Naive B cell (primary cell): ENCODE measurements at places on chromosomes 4 and X. TPM values are rescaled to one million over a fixed set of nuclear protein-coding genes. Genes with fewer than 3 reads are reported as not detected.

- H3K27ac ChIP-seq, result no peak overlapping the region
- H3K4me3 ChIP-seq, result no peak overlapping the region
- DNase-seq, result no peak
- no peaks in the 10 kb centered on the region for H3K27me3 ChIP-seq
- no peaks in the 10 kb centered on the region for H3K36me3 ChIP-seq
Observed at GRCh38 chr4:188015025-188015940, 19.7 kb downstream of the ZFP42 start.

GRCh38 chr4:148435654-148436406 is 6.4 kb downstream of the NR3C2 start:
- H3K4me3 ChIP-seq, result peak overlapping the region; percentile 0
- H3K27me3 ChIP-seq, result no peaks in the 10 kb centered on the region
- peaks cover 37% of the 10 kb centered on the region for H3K4me1 ChIP-seq
- peaks cover 8% of the 10 kb centered on the region for H3K36me3 ChIP-seq
- DNase-seq, result no peak

DNA sequence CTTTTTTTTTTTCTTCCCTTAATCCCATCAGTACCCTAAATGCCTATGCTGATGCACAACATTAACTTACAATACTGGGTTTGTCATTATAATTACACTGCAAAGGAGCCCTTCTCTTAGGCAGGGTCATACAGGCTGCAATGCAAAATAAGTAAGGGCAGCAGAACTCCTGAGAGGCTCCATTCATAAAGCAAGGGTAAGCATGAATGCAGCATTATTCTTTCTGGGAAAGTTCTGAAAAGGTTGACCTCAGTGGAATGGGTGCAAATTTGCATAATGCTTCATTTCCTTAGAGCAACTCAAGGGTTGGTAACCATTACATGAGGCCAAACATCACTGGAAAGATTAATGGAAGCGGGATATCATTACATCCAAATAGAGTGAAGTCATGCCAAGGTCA is 789.2 kb downstream of the KLHL13 start:
- no peak for DNase-seq
- H3K27ac ChIP-seq, result no peak overlapping the region
- no peak overlapping the region for H3K4me3 ChIP-seq
- H3K36me3 ChIP-seq, result no peaks in the 10 kb centered on the region
- no peaks in the 10 kb centered on the region for H3K27me3 ChIP-seq

- H3K4me3 ChIP-seq, result no peak overlapping the region
- H3K4me1 ChIP-seq, result no peaks in the 10 kb centered on the region
- no peaks in the 10 kb centered on the region for H3K36me3 ChIP-seq
Observed at GRCh38 chr4:147760176-147760575, 28.3 kb downstream of the ARHGAP10 start.

The S100G gene
- not detected for polyA plus RNA-seq

GRCh38 chr4:186687265-186687664 is 36.4 kb downstream of the FAT1 start:
- H3K36me3 ChIP-seq, result no peaks in the 10 kb centered on the region
- no peaks in the 10 kb centered on the region for H3K4me1 ChIP-seq
- H3K27me3 ChIP-seq, result no peaks in the 10 kb centered on the region

DNA sequence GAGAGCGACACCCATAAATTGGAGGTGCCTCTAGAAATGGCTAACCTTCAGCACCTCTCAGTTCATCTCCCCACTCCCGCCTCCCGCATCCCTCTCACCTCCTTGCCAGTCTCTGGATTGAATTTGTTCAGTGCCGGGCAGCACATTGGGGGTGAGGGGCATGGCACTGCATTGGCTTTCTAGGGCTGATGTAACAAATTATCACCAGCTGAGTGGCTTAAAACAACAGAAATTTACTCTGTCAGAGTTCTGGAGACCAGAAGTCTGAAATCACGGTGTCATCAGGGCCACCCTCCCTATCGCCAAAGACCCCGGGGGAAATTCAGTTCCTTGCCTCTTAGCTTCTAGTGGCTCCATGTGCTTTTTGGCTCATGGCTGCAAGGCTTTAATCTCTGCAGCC is 105.1 kb upstream of the RBPJ start:
- H3K4me3 ChIP-seq, result no peak overlapping the region
- no peaks in the 10 kb centered on the region for H3K36me3 ChIP-seq
- no peak for DNase-seq
- peaks cover 7% of the 10 kb centered on the region for H3K4me1 ChIP-seq
- H3K27ac ChIP-seq, result no peak overlapping the region

DNA sequence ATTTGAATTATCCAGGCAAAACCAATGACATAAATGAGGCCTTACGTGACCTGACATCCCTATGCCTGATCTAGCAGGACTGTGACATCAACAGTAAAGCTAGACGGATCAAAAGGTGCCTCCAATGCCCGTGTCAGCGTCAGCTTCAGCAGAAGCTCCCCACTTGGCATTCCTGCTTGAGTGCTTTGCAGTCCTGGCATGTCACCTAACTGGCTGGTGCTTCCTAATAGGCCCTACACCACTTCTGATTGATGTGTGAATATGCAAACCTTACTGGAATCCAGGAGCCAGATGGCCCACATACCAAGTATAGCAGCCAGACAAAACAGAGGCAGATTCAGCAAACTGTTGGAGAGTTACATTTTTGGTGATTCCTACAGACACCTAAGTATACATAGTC is 224.2 kb downstream of the DMD start:
- no peaks in the 10 kb centered on the region for H3K4me1 ChIP-seq
- no peak overlapping the region for H3K4me3 ChIP-seq
- H3K36me3 ChIP-seq, result no peaks in the 10 kb centered on the region
- no peak for DNase-seq
- H3K27me3 ChIP-seq, result no peaks in the 10 kb centered on the region
- H3K27ac ChIP-seq, result no peak overlapping the region

The ERVMER34-1 gene
- not detected for polyA plus RNA-seq

The USP27X gene
- 0.35 TPM for polyA plus RNA-seq

The SMC1A gene
- 60.0 TPM for polyA plus RNA-seq

DNA sequence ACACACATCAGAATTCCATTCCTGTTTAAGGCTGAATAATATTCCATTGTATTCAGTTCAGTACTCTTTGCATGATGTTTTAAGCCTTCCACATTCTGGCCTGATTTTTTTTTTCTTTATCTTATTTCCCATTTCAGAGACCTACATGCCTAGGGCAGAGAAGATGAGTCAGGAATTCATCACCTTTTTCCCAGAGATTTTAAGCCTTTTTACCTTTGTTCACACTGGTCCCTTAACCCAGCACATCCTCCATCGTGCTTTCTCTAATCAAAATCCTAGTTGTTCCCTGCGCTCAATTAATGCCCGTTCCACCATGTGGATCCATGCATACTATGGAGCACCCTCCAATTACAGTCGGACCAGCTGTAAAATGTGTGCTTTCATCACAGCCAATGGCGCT is 245.1 kb downstream of the DHX15 start:
- no peak for DNase-seq
- no peak overlapping the region for H3K27ac ChIP-seq
- no peaks in the 10 kb centered on the region for H3K27me3 ChIP-seq
- no peaks in the 10 kb centered on the region for H3K4me1 ChIP-seq

DNA sequence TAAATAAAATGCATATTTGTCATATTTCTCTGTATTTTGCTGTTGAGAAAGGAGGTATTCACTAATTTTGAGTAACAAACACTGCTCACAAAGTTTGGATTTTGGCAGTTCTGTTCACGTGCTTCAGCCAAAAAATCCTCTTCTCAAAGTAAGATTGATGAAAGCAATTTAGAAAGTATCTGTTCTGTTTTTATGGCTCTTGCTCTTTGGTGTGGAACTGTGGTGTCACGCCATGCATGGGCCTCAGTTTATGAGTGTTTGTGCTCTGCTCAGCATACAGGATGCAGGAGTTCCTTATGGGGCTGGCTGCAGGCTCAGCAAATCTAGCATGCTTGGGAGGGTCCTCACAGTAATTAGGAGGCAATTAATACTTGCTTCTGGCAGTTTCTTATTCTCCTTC is 3.3 kb downstream of the HTT start:
- peak overlapping the region; percentile 72 for H3K4me3 ChIP-seq
- H3K27ac ChIP-seq, result peak overlapping the region; percentile 86
- peak; percentile 68 for DNase-seq
- H3K4me1 ChIP-seq, result peaks cover 63% of the 10 kb centered on the region
- H3K36me3 ChIP-seq, result no peaks in the 10 kb centered on the region

DNA sequence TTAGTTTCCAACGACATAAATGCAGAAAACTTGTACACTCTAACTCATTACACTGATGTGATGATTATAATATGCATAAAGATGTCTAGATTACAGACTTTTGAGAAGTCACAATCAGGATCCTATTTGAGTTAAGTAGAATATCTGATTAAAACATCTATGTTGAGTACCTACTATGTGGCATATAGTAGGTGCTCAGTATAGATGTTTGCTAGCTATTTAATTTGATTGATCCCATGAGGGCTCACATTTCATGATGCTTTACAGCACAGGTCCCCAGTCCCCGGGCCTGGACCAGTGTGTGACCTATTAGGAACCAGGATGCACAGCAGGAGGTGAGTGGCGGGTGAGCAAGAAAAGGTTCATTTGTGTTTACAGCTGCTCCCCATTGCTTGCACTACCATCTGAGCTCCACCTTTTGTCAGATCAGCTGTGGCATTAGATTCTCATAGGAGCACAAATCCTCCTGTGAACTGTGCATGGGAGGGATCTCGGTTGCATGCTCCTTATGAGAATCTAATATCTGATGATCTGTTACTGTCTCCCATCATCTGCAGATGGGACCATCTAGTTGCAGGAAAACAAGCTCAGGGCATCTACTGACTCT is 33.0 kb upstream of the CXCL8 start:
- no peaks in the 10 kb centered on the region for H3K27me3 ChIP-seq
- DNase-seq, result no peak

GRCh38 chr4:128286474-128287058 is 1.0 kb downstream of the PGRMC2 start:
- peak overlapping the region; percentile 96 for H3K27ac ChIP-seq
- no peaks in the 10 kb centered on the region for H3K36me3 ChIP-seq
- H3K27me3 ChIP-seq, result no peaks in the 10 kb centered on the region
- H3K4me1 ChIP-seq, result peaks cover 36% of the 10 kb centered on the region

- H3K36me3 ChIP-seq, result no peaks in the 10 kb centered on the region
- DNase-seq, result no peak
- no peaks in the 10 kb centered on the region for H3K27me3 ChIP-seq
- H3K27ac ChIP-seq, result peak overlapping the region; percentile 28
Observed at GRCh38 chr4:184860018-184860779, 34.4 kb upstream of the ACSL1 start.

- no peak overlapping the region for H3K27ac ChIP-seq
- no peak for DNase-seq
- H3K4me3 ChIP-seq, result no peak overlapping the region
- H3K27me3 ChIP-seq, result no peaks in the 10 kb centered on the region
- H3K4me1 ChIP-seq, result no peaks in the 10 kb centered on the region
- no peaks in the 10 kb centered on the region for H3K36me3 ChIP-seq
Observed at GRCh38 chrX:18714910-18715309, 7.5 kb downstream of the PPEF1 start.

The DNAJB14 gene
- 40.4 TPM for polyA plus RNA-seq

DNA sequence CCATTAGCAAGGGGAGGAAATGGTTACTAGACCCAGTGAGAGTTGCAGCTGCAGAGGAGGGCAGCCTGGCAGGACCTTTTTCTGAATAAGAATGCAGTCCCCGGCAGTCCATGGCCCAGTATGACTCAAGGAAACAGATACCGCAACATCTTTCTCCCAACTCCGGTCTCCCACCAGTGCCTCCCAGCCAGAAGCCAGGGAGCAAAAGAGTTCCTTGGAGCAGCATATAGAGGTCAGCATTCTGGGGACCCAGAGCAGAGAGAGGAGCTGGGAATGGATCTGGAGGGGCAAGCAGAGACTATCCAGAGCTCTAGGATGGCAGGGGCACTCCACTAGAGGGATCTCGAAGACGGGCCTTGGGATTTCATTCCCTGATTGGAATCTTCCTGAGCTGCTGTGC is 339.2 kb upstream of the AADAT start:
- no peaks in the 10 kb centered on the region for H3K27me3 ChIP-seq
- H3K4me1 ChIP-seq, result no peaks in the 10 kb centered on the region
- H3K36me3 ChIP-seq, result no peaks in the 10 kb centered on the region
- no peak overlapping the region for H3K27ac ChIP-seq
- no peak overlapping the region for H3K4me3 ChIP-seq
- DNase-seq, result no peak

DNA sequence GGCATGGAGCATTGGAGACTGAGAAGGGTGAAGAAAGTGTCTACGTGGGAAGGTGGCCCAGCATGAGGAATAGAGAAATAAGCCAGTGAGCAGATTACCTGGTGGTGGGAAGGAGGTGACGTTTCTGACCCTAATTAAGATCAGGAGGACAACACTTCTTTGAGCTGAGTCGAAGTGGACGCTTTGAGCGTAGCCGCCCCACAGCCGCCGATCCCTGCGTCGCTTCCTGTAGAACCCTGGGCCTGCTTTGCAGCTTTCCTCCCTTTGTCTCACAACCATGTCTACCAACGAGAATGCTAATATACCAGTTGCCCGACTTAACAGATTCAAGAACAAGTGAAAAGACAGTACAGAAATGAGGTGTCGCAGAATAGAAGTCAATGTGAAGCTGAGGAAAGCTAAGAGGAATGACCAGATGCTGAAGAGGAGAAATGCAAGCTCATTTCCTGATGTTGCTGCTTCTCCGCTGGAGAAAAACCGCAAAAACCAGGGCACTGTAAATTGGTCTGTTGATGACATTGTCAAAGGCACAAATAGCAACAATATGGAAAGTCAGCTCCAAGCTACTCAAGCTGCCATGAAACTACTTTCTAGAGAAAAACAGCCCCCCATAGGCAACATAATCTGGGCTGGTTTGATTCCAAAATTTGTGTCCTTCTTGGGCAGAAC is 6.4 kb upstream of the ANTXR2 start:
- no peak overlapping the region for H3K4me3 ChIP-seq
- DNase-seq, result no peak
- H3K36me3 ChIP-seq, result no peaks in the 10 kb centered on the region
- peaks cover 34% of the 10 kb centered on the region for H3K27me3 ChIP-seq
- H3K27ac ChIP-seq, result no peak overlapping the region

The UGT2A3 gene
- polyA plus RNA-seq, result not detected

DNA sequence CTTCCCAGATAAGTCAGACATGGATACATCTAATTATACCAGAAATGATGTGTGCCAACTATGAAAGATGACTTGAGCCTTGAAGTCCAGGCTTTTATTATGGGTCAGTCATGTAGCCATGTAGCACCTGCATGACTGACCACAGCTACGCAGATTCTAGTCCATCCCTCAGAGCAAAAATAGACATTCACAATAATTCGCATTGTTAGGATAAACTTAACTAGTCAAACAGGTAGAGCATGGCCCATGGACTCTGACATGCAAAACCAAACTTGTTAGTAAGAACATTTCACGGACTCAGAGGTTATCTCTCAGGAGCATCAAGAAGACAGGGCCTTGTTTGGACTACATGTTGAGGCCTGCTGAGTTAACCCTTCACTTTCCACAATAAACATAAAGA is 132.6 kb downstream of the PWWP3B start:
- no peaks in the 10 kb centered on the region for H3K36me3 ChIP-seq
- H3K27me3 ChIP-seq, result no peaks in the 10 kb centered on the region
- H3K27ac ChIP-seq, result no peak overlapping the region
- H3K4me1 ChIP-seq, result no peaks in the 10 kb centered on the region
- H3K4me3 ChIP-seq, result no peak overlapping the region

The CLDN24 gene
- polyA plus RNA-seq, result not detected
